ENCODE measurements at places on chromosomes 7 and 10.
A peak's percentile ranks its signal among the peaks of the same experiment; 100 is the strongest.

DNA sequence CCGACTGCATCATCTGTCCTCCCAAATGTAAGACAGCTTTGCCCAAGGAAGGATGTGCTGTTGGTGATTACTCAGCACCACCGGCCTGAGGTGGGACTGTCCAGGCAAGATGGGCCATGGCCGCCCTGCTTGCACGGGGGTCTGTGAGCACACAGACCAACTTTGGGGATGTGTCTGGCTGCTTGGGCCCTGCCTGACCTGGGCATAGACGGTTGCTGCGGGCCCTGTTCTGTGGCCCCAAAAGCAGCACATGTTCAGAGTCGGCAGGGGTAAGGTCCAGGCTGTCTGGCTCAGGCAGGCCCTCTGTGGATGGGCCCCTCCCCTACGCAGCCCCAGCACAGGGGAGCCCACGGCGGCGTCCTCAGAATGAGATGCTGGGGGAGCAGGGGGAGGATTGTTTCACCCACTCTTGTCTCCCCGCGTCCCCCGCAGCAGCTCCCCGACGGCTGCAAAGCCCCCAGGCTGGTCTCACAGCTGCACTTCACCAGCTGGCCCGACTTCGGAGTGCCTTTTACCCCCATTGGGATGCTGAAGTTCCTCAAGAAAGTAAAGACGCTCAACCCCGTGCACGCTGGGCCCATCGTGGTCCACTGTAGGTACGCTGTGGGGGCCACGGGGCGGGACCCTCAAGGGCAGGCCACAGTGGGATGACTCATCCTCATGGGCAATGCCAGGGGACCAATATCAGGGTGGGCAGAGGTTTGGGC is 58.4 kb downstream of the MKI67 start:
- DNase-seq, result no peak

- no peak for DNase-seq
Observed at GRCh38 chr7:44327981-44328380, 2.6 kb upstream of the CAMK2B start.

DNA sequence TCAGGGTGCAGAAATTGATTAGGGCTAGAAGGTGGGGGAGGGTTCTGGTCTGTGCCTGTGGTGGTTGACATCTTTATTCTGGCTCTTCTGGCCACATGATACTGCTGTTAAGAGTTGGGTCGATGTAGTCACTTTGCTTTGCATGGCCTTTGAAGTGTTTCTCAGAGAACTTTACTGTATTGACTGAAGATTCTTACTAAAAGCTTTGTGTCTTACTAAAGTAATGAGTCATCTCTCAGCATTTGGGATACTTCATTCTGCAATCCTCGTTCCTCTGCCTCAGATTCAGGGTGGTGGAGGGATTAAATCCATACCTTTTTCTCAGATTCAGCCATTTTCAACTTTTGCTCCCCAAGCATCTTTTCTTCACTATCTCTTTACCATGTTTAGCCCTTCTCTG is 38.6 kb downstream of the STEAP4 start:
- no peak for DNase-seq

DNA sequence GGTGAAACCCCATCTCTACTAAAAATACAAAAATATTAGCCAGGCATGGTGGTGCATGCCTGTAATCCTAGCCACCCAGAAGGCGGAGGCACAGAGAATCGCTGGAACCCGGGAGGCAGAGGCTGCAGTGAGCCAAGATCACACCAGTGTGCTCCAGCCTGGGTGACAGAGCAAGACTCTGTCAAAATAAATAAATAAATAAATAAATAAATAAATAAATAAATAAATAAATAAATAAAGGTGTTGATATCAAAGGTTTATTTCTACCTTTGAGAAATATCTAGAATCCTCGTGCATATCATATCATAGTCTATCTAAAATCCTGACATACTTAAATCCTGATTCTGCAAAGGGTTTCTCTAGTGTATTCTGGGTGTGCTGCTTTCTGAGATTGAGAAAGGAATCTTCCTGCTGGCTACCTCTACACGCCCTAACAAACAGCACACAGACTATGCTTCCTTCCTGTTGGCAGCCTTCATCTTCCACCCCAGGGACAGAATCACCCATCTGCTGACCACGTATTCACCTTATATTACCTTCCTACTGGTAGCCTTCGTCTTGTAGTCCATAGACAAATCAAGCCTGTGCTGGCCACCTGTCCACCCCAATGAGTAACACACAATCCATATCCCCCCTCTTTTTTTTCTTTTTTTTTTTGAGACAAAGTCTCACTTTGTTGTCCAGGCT is 8.7 kb downstream of the ABLIM1 start:
- peak; percentile 71 for DNase-seq

DNA sequence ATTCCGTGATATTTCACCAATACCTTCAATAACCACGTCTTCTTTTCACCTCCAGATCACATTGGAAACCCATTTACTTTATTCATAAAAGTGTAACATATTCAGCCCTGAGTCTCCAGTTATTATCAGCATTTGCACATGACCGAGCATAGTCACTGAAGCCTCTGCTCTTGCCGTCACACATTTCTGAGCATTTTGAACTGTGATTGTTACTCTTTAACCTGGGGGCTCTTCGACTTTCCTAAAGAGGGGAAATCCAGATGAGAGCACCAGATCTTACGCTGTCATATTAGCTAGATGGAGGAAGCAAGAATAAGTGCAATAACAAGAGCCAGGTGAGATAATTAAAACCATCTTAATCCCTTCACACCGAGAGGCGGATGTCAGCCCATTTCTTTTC is 260.0 kb upstream of the NRP1 start:
- no peak for DNase-seq

GRCh38 chr10:58608351-58608750 is 95.7 kb downstream of the BICC1 start:
- no peak for DNase-seq

GRCh38 chr7:35605760-35606159 is 89.2 kb downstream of the HERPUD2 start:
- no peak for DNase-seq

- DNase-seq, result no peak
Observed at GRCh38 chr10:130498042-130498441, 361.9 kb downstream of the GLRX3 start.

- no peak for DNase-seq
Observed at GRCh38 chr7:12909483-12909882, 222.1 kb downstream of the ARL4A start.

DNA sequence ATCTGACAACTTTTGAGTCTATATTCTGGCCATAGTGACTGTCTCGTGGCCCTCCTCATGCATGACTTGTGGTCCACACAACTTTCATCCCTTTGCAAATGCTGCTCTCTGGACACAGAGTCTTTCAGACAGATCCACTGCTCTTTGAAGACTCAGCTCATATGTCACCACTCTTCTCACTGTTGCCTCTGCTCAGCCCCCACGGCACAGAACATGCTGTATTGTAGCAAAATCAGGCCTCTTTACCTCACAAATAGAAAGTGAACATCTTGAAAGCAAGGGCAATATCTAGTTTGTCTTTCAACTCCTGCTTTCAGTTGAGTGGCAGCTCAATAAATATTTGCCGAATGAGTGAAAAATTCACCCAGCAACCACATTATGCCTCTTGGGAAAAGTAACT is 443.5 kb downstream of the NRG3 start:
- no peak for DNase-seq

DNA sequence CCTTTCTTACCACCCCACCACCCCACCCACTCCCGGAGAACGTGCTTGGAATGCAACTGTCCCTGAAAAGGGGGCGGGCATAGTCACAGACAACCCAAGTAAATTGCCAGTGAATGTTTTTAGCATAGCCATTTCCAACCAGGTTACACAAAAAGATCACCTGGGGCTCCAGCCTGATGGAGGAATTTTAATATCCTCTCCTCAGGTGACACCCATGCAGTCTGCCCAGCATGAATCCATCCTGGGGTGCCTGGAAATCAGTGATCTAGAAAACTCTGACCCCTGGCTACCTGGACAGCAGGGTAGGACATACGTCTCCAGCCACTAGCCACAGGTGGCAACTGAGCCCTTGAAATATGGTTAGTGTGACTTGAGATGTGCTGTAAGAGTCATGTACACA is 61.1 kb downstream of the SORBS1 start:
- no peak for DNase-seq

GRCh38 chr7:46930366-46930765 is 651.5 kb downstream of the TNS3 start:
- DNase-seq, result no peak

GRCh38 chr7:78041423-78041822 is 242.8 kb downstream of the PHTF2 start:
- no peak for DNase-seq

- DNase-seq, result no peak
Observed at GRCh38 chr7:22717760-22718159, 9.2 kb upstream of the IL6 start.

DNA sequence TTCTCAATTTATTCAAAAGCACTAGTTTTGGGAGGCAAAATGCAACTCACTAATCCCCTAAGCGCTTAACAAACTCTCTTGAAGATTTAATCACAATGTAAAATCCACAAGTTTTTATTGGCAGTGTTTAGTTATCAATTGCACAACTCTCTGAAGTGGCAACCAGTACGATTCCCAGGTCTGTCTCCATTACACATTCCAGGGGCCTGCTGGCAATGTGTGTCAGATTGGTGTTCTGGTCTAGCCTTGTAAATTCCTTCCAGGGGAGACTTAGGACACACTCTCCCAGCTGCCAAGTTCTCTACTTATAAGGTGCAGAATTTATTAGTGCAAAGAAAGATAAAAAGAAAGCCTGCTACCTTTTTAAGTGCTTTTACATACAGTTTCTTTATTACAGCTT is 164.7 kb upstream of the HPS1 start:
- DNase-seq, result no peak

DNA sequence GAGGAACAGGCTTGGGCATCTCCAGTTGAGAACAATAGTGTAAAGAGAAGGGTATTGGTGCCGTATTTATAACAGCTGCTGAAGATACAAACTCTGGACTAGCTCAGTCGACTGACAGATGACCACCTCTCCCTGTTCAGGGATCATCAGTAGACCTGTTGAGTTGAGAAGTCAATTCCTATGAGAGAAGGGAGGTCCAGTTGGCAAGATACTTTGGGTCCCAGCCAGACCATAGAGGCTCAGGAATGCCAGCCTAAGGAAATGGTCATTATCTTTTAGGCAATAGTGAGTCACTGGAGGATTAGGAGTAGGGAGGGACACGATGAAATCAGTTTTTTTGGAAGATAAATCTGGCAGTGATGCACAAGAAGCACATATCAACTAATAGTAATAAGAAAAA is 202.9 kb downstream of the TRIL start:
- DNase-seq, result no peak

DNA sequence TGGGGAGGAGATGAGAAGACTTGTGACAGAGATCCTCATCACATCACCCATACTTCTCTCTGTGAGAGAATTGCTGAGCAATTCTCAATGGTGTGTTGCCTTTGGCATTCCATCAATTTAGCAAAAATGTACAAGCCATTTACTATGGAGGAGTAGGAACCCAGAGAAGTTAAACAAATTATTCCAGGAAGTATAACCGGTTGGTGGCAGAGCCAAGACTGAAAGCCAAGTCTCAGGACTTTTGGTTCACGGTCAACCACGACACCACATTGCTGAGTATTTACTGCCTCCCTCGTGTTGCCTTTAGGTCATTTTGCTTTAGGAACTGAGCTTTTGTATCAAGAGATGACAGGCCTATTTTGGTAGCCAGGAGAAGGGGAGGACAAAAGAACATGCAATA is 88.0 kb upstream of the ELMO1 start:
- DNase-seq, result no peak

Measured in cerebellar nuclear complex (tissue), 1 donor.